ENCODE measurements at places on chromosomes 6 and 20.

GRCh38 chr6:118810420-118811027 is 83.4 kb upstream of the ASF1A start:
- no peak for DNase-seq

DNA sequence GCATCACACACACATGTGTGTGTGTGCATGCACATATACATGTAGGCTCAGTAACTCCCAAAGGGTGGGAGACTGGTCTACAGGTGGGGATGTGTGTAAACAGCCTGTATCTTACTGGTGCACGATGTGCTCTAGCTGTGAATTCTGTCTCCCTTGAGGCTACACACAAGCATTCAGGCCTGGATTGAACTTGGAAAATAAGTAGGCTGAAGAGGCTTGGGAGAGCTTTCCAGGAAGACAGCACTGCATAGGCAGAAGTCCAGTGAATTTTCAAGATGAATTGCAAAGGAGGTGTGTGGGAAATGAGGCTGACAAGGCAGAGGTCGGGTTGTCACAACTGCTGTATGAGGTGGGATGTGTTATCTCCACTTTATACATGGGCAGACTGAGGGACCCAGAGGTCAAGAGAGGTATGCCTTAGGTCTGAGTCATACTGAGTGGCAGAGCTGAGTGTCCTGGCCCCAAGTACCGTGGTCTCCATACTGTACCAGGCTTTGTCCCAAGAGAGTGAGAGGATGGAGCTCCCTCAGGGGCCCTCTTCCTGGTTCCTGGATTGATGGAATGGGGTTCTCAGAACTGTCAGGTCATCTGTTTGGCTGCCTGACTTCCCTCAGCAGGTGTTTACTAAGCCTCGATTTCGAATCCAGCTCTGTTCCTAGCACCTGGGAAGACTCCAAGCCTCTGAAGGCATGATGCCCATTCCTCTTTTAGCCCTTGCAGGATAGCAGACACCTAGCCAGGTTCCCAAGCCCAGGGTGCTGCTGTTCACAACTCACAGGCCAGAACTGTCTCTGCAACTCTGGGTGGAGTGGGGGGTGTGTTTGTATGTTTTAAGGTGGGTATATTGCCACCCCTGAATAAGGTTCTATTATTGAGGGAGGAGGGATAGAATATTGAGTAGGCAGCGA is 14.4 kb downstream of the SNPH start:
- DNase-seq, result peak; percentile 18

DNA sequence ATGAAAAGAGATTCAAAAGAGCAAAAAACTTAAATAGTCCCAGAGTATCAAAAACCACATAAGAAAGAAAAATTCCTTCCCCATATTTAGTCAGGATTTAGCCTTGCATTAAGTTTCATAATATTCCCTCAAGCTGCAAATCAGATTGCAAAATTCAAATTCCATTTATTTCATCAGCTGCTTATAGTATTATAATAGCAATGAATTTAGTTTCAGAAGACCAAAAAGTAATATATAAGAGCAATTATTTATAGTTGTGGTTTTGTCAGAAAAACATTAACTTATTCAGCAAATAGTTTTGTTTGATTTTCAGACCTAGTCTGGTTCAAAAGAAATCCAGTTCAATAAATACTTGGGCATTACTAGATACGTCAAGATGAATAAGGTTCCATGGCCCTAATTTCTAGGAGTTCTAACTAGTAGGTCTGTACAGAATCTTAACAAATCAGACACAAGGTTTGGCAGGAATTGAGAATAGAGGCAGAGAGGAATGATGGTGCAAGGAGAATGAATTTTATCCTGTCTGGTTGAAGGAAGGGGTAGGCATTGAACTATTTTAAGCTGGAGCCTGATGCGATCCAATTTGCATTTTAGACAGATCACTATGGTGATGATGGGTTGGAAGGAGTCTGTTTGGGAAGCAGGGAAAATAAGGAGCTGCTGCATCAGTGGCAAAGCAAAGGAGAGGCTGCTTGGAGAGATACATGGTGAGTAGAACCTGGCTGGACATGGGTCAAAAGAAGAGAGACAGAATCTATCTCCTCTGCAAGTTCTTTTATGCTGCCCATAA is 163.9 kb upstream of the STXBP5 start:
- DNase-seq, result no peak

- peak; percentile 56 for DNase-seq
Observed at GRCh38 chr20:10644458-10645204, 29.2 kb downstream of the JAG1 start.

DNA sequence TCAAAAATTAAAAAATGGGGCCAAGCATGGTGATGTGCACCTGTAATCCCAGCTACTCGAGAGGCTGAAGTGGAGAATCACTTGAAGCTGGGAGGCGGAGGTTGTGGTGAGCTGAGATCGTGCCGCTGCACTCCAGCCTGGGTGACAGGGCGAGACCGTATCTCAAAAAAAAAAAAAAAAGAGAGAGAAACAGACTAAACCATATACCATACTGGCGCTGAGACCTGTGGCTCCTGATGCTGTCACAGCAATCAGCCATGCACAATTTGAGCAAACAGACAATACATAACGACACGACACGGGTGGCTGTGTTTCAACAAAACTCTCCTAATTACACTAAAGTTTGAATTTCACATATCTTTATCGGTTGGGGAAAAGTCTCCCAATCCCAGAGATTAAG is 14.9 kb upstream of the CBFA2T2 start:
- DNase-seq, result no peak

DNA sequence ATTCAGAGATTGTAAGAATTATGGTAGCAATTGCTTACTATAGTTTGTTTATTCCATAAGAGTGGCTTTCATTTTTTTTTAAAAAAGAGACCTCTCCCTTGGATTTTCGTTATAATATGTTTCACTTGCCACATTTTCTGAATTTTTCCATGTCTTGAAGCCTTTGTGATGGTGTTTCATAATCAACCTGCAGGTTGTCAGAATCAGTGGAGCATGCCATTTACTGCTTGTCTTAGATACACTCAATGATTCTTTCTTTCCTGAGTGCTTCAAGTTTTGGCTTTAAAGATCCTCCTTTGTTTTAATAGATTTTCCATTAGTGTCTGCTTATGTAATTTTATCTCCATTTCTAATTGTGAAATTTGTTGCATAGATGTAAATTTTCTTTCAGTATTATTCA is 31.2 kb downstream of the KCNQ5 start:
- no peak for DNase-seq

- no peak for DNase-seq
Observed at GRCh38 chr20:11970243-11970836, 52.6 kb downstream of the BTBD3 start.

GRCh38 chr6:3139090-3139903 is 18.0 kb downstream of the TUBB2A start:
- DNase-seq, result peak; percentile 42

DNA sequence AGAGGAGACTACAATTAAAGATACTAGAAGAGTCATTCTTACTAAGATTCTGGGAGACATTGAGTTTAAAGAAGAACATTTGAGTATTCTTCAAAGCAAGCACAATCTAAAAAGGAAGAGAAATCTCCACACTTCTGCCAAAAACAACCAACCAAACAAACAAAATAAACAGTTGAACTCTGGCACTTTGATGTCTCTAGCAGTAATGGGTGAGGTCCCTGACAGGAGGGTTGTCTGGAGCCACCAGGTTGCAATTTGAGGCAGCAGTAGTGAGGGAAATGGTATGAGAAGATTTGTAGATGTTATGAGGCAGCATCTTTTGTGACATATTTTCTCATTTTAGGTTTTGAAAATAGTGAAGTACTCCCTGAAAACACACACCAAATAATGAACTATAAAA is 108.1 kb downstream of the PHF3 start:
- DNase-seq, result no peak

- DNase-seq, result no peak
Observed at GRCh38 chr20:14922503-14923267, 585.3 kb upstream of the FLRT3 start.

DNA sequence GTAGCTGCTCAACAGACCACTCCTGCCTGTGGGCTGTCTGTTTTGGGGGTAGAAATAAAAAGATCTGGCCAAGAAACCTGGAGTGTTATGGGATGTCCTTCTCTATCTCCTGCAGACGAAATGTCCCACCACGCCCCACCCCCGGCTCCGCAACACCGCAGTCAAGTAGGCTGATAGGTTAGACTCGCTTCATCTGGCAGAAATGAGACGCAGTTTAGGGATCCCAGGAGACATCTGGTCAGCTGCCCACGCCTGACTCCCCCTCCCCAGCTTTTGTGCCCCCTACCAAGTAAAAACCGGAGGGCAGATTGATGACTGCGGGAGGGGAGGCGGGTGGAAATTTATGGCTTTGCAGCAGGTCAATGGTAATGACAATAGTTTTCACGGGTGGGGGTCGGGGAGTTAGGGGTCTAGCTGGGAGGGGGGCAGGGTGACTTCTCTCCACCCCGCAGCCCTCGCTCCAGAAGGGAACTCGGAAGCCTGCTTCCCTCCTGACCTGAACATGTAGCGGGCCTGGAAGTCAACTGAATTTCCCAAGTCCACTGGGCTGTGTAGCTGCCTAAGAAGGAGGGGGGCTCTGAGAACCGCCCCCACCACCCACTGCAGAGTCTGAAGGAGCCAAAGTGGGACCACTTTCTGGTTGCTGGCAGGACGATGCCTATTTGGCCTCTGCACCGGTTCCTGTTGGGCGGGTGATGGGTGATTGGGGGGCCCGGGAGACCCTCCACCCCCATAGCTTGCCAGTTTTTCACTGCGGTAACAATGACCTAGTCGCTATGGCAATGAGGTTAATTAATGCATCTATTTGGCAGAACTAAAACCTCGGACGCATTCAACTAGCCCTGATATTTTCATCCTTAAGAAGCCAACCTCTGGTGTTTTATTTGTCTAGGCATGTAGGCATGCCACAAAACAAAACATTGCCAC is 25.7 kb downstream of the PMEPA1 start:
- no peak for DNase-seq

GRCh38 chr6:155708100-155708499 is 252.5 kb upstream of the NOX3 start:
- DNase-seq, result no peak

- no peak for DNase-seq
Observed at GRCh38 chr6:85389151-85389797, 60.6 kb upstream of the NT5E start.

- no peak for DNase-seq
Observed at GRCh38 chr6:90346729-90347128, 50.1 kb upstream of the BACH2 start.

- DNase-seq, result no peak
Observed at GRCh38 chr6:117157448-117157847, 107.9 kb upstream of the VGLL2 start.

DNA sequence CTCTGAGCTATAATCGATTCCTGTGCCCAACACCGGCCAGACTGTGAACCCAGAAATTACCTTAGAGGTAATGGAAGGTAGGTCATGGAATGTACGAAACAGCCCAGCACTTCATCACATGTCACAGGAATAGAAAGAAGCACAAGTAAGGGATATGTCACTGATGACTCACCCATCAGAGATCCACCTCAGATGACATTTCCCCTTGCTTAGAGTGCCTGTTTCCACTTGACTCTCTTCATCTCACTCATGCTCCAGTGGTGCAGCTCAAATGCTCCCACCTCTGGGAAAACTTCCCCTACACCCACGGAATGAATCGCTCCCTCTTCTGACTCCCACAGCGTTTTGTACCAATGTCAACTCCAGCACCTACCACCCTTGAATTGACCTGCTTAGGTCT is 381.6 kb upstream of the CNR1 start:
- no peak for DNase-seq

DNA sequence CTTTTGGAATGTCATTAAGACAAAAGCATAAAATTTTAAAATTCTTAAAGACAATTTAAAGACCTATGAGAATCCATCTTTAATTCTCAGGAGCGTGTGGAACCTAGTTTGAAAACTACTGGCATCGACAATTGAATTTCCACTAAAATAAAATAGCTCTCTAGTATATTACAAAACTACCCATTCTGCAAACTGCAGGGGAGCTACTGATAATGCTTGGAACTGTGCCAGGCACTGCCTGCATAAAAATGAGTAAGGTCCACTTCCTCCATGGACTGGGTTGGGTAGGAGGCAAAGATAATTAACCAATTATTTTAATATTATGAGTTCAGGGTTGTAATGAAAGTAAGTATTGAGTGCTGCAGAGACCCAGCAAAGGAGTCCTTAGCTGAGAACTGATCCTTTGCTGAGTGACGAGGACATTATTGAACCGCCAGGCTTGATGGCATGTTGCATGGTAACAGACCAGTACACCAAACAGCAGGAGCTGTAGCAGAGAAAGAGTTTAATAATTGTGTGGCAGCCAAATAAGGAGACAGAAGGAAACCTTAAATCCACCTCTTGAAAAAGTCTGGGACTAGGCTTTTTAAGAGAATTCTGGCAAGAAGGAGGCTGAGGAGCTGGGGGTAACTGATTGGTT is 261.3 kb downstream of the ESR1 start:
- DNase-seq, result no peak

DNA sequence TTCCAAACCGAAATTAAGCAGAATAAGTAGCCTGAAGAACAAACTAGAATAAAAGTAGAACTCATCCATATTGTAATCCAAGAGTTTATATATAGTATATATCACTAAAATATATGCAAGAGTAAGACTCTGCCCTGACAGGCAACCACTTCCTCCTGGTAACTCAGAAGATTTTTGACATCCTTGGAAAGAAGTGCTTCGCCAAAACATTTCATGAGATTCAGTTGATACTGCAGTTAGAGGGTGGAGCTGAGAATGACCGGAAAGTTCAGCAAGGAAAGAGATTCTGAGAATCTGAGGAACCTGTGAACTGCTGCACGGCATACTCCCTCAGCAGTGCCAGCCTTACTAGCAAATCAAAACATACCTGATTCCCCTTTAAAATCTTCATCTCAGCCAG is 79.6 kb downstream of the CDK19 start:
- no peak for DNase-seq

GRCh38 chr6:85594197-85594930 is 706 bp upstream of the SNX14 start:
- DNase-seq, result no peak

GRCh38 chr6:7073821-7074525 is 33.8 kb upstream of the RREB1 start:
- no peak for DNase-seq

All from ascending aorta (tissue), 2 donors.